ENCODE measurements at places on chromosomes 7 and 10. TPM values are rescaled to one million over a fixed set of nuclear protein-coding genes. Genes with fewer than 3 reads are reported as not detected.

Gene GPRIN2
- polyA plus RNA-seq = not detected

Gene PNLIP
- not detected for polyA plus RNA-seq

Gene CAMK2B
- 164 TPM for polyA plus RNA-seq

Gene SLC18A2
- 1.1 TPM for polyA plus RNA-seq

Gene DPP6
- 60.8 TPM for polyA plus RNA-seq

Gene NYAP1
- polyA plus RNA-seq = not detected

All from Purkinje cell (primary cell).